ENCODE measurements at places on chromosomes 2 and 18. TPM values are rescaled to one million over a fixed set of nuclear protein-coding genes. Genes with fewer than 3 reads are reported as not detected.

- ATAC-seq, result no peak
Measured at GRCh38 chr2:219388907-219389156, 1.1 kb upstream of the DNPEP start.

GRCh38 chr18:56492136-56492535 is 146.3 kb downstream of the TXNL1 start:
- no peak for ATAC-seq

GRCh38 chr2:47344890-47345589 is 57.9 kb upstream of the MSH2 start:
- ATAC-seq, result peak; percentile 100

UGT1A4 gene
- total RNA-seq, result 0.21 TPM

- peak; percentile 58 for ATAC-seq
Measured at GRCh38 chr2:122660786-122661634, 905.6 kb downstream of the TSN start.

ACAA2 gene
- total RNA-seq, result 40.2 TPM

GRCh38 chr2:227503433-227504406 is 31.8 kb downstream of the AGFG1 start:
- ATAC-seq, result no peak

- ATAC-seq, result no peak
Measured at GRCh38 chr2:209145941-209146681, 277.7 kb upstream of the MAP2 start.

- no peak for ATAC-seq
Measured at GRCh38 chr2:84969511-84970209, 1.3 kb upstream of the KCMF1 start.

GRCh38 chr2:198712485-198712884 is 745.3 kb downstream of the SATB2 start:
- no peak for ATAC-seq

DNA sequence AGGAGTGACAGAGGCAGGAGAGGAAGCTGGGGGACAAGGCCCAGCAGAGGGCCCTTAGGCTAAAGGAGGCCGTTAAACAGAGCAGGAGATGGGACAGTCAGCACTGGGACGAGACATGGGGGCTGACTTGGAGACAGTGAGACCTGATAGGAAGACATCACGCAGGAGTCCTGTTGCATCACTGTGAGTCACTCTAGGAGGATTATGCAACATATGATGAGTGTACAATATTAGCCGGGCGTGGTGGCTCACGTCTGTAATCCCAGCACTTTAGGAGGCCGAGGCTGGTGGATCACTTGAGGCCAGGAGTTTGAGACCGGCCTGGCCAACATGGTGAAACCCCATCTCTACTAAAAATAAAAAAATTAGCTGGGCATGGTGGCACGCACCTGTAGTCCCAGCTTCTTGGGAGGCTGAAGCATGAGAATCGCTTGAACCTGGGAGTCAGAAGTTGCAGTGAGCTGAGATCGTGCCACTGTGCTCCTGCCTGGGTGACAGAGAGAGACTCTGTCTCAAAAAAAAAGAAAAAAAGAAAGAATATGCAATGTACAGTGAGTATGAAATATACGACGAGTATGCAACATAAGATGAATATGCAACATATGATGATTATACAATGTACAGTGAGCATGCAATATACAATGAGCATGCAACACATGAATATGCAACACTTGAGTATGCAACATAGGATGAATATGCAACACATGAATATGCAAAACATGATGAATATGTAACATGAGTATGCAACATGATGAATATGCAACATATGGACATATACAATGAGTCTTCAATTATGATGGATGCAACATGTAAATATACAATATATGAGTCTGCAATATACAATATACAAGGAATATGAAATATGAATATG is 83.3 kb upstream of the ID2 start:
- ATAC-seq, result peak; percentile 49

C2orf49 gene
- total RNA-seq, result 28.0 TPM

RAB6D gene
- not detected for total RNA-seq

DNA sequence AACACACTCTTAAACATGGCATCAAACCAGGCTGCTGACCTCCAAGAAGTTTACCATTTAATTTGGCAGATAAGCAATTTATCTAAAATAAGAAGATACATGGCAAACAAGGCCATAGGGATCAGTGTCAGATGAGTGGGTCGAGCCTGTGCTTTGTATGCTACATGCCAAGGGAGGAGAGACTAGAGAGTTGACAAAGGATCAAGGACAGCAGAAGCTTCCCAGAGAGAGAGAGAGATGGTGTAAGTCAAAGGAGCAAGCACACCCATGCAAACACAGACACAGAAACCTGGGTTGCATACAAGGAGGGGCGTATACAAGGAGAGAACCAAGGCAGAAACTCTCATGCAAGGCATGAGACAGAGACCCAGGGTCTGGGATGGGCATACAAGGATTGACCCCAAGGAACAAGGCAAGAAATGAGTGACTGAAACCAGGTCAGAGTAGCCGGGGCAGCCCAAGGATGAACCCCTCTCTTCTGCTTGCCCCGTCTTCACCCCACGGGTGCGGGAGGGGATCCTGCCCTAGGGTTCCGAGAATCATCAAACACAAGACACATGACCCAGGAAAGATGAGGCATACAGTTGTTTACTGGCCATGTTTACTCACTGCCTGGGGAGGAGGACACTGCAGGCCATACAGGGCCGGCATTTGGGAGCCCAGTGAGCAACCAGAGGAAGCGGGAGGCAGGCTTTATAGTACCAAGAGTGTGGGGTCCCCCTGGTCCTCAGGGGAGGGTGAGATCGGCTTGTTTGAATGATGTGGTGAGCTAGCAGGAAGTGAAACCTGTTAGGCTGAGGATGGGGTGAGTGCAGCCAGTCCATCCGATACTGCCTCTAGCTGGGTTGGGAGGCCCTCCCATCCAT is 529.2 kb upstream of the ID2 start:
- no peak for ATAC-seq

- ATAC-seq, result no peak
Measured at GRCh38 chr2:216546641-216547403, 48.2 kb downstream of the RPL37A start.

DNA sequence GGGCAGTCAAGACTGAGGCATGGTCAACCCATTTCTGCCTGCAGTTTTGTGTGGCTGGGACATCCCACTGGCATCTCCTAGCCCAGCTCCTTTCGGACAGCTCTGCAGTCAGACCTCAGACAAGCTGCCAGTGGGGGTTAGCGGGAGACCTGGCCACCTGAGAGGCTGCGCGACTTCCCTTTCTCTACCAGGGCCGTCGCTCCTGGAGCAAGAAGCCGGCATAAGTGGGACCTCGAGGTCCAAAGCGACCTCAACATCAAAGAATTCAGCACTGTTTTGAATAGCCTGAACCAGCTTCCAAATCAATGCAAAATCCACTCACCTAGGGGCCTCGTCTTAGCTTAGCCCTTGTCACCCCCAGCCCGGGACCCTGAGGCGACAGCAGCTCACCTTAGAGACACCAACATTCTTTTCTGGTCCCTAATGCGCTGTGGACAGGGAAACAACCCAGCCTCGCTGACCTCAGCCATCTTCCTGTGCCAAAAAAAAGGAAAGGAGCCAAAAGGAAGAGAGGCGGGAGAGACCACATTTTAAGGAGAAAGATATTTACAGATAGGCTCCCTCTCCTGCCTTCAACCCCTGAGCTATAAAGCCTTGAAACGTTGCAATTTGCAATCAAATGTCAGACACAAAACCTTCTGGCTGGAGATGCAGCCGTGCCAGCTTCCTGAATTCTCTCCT is 81.2 kb downstream of the GFPT1 start:
- ATAC-seq, result no peak

- ATAC-seq, result no peak
Measured at GRCh38 chr2:148533685-148534084, 110.9 kb upstream of the EPC2 start.

DNA sequence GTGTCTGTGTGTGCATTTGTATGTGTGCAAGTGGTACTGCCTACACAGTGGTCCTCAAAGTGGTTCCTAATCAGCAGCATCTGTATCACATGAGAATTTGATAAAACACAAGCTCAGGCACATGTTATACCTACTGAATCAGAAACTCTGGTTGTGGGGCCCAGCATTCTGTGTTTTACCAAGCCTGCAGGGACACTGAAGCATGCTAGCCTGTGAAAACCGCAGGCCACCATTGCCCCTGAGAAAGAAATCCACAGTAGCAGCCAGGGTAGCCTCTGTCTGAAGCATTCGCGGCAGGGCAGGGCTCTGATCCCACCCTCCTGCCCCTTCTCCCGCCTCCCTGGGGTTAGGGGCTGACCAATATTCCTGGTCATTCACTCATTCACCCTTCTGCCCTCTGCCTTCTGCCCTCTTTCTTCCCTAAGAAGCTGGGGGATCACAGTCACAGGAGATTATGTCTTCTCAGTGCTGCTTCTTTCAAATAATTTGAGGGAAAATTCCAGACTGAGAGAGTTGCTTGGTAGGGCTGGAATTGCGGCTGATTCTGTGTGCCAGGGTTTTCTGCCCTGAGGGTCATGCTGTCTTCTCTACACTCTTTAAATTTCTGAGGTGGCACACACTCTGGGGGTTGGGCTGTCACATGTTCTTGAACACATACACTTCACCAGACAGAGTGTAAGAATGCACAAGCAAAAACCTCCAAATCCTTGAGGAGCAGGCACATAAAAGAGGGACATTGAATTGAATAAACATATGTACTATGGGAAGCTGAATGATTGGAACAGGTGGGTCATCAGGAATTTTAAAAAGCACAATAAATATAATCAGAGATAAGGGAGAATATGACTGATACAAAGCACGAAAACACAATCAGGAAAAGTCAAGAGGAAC is 126.6 kb upstream of the SEC11C start:
- no peak for ATAC-seq

DNA sequence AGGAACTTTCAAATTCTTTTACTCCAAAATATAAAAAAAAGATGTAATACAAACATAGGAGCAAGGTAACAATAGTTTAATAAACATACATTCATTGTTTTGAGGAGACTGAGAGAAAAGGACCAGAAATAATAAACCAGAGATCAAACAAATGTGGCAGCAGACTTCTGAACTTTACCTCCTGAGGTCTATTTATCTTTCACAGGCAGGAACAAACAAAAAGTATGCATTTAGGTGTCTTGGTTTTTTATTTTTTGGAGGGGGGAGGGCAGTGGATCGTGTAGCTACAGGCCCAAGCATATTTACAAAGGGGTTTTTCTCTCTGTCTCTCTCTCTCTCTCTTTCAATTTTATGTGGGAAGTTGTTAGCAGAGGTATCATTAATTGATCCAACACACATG is 5.6 kb downstream of the PPP4R1 start:
- ATAC-seq, result no peak

- peak; percentile 86 for ATAC-seq
Measured at GRCh38 chr18:58501066-58501896, 127.6 kb downstream of the ALPK2 start.

- ATAC-seq, result no peak
Measured at GRCh38 chr2:230790981-230791380, 73.8 kb upstream of the ITM2C start.

MZT2B gene
- 188 TPM for total RNA-seq

GRCh38 chr2:199471443-199472057 is 13.8 kb upstream of the SATB2 start:
- peak; percentile 100 for ATAC-seq

PROC gene
- 0.76 TPM for total RNA-seq

DNA sequence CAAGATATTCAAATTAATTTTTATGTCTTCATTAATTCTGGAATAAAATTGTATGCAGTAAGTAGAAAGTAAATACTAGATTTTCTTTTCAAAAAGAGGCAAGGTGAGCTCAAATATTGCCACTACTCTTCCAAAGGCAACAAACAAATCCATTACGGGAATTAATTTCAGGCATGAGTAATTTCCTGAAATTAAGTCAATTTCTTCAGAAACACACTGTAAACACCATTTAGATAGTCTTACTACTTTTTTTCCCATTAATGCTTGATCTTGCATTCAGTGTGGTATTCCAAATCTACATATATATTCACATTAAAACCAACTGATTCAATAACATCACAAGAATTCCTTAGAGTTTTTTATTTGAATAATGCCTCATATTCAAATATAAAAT is 1274.0 kb upstream of the CRIM1 start:
- no peak for ATAC-seq

DNA sequence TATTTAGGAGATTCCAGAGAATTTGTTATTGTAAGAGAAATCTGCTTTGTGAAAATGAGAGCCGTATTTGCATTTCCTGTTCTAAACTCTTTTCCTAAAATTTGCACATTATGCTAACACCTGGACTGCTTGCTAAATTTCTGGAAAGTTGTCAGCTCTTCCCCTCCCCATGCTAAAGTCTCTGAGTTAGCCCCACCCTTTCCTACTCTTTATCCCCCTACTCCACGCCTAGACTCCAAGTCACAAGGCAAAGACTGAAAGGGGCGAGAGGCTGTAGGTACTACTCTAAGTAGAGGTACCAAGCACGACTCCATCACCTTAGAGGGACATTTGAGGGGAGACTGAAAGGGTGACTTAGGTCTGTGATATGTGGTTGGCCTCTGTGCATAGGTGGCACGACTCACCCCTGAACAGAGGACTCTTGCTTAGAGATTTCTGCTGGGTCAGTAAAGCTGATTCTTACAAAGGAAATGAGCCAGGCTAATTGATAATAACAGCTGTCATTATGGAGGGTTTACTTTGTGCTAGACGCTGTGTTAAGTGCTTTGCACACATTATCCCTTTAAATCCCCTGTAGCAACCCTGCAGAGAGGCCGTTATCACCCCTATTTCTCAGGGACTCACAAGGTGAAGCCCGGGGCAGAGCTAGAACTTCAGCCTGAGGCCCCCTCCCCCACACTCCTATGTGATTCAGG is 373.5 kb downstream of the EN1 start:
- peak; percentile 65 for ATAC-seq

WDR35 gene
- 8.2 TPM for total RNA-seq

- ATAC-seq, result peak; percentile 49
Measured at GRCh38 chr18:11183637-11184036, 34.3 kb upstream of the PIEZO2 start.

HOXD9 gene
- total RNA-seq, result 7.6 TPM

SKA1 gene
- 0.66 TPM for total RNA-seq

GRCh38 chr2:150292807-150293206 is 194.7 kb downstream of the RND3 start:
- peak; percentile 83 for ATAC-seq

DNA sequence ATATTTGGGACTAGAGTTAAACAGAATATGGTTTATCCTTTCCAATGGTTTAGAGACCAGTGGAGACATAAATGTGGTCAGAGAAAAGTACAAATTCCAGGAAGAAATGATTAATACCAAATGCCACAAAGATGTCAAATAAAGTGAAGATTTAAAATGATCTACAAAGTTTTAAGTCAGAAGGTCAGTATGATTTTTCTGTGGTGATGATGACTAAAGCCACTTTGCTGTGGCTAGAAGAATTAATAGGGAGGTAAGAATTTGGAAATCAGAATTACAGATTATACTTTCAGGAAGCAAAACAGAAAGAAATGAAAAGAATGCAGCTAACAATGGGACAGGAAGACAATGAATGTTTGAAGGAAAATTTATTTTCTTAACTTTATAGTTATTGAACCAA is 91.5 kb upstream of the CDH7 start:
- ATAC-seq, result no peak

- ATAC-seq, result peak; percentile 58
Measured at GRCh38 chr18:77056344-77057005, 76.1 kb downstream of the MBP start.

DNA sequence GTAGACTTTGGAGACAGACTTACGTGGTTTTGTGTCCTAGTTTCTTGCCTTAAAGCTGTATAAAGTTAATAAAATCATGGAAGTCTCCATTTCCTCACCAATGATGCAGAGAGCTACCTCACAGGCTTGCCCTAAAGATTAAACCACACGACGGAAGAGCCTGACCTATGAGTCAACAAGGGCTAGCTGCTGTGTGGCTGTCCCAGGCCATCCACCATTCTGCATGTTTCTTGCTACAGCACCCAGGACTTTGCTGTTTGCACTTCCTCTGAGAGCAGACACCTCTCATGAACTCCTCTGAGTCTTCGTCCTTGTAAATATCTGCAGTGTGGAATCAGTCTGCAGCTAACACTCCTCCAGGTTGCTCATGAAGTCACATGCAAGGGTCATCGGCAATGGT is 160.0 kb upstream of the TRIB2 start:
- ATAC-seq, result no peak

All from motor neuron (in vitro differentiated cells).